Tibial nerve (tissue), 4 donors: ENCODE measurements at places on chromosomes 6 and 20.

DNA sequence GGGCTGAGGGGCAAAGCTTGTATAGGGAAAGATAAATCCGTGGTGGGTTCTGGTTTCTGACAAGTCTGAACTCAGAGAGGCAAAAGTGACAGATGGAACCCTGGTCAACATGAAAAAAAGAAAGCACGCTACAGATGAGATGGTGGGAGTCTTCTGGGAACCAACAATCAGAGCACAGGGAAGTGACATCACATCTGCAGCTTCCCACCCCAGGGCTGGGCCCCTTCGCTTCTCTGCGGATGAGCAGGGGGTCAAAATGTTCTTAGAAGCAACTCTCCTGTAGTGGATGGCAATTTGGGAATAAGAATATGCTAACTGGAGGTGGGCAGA lies 129.2 kb upstream of the AKAP12 start:
- no peak overlapping the region for H3K4me3 ChIP-seq
- no peak for DNase-seq
- H3K36me3 ChIP-seq, result no peaks in the 10 kb centered on the region
- no peak overlapping the region for H3K27ac ChIP-seq

- no peak overlapping the region for H3K27ac ChIP-seq
- peaks cover 19% of the 10 kb centered on the region for H3K4me1 ChIP-seq
- H3K27me3 ChIP-seq, result peaks cover 58% of the 10 kb centered on the region
- H3K36me3 ChIP-seq, result no peaks in the 10 kb centered on the region
Measured at GRCh38 chr6:166862287-166862977, 93.9 kb downstream of the RNASET2 start.

GRCh38 chr20:37864298-37864697 lies 38.6 kb upstream of the VSTM2L start:
- DNase-seq, result no peak
- no peaks in the 10 kb centered on the region for H3K4me1 ChIP-seq
- H3K4me3 ChIP-seq, result no peak overlapping the region

DNA sequence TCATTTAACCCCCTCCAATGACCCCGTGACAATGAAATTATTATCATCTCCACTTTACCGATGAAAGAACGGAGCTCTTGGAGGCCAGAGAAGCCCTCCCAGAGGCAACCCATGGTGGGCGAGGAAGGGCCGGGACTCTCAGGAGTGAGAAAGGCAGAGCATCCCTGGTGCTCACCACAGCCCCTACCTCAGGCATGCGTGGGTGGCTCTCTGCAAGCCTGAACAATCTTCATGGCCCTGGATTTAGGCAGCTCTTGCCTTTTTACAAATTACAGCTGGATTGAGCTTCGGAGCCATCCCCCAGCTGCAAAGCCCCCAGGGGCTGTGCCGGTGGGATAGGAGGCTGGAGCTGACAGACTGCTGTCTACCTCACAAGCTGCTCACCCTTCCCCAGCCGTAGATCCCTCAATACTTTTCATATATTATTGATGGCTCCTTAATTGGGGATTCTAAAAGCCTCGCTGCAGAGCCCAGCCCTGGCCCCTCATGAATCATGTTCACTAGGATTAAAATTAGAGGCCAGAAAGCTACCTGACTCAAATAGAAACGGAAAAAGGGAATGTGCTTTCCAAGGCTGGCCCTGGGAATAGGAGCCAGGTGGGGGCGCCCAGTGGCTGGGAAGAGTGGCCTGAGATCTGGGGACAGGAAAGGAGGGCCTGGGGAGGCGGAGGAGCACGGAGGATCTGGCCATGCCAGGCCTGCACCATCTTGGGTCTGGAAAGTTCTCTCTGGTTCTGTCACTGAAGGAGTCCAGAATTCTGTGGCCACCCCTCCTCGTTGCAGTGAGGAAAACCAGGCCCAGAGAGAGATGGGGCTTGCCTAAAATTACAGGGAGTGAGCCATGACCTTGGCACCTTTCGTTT lies 29.1 kb downstream of the CPNE5 start:
- DNase-seq, result no peak
- no peak overlapping the region for H3K4me3 ChIP-seq
- H3K27ac ChIP-seq, result no peak overlapping the region

DNA sequence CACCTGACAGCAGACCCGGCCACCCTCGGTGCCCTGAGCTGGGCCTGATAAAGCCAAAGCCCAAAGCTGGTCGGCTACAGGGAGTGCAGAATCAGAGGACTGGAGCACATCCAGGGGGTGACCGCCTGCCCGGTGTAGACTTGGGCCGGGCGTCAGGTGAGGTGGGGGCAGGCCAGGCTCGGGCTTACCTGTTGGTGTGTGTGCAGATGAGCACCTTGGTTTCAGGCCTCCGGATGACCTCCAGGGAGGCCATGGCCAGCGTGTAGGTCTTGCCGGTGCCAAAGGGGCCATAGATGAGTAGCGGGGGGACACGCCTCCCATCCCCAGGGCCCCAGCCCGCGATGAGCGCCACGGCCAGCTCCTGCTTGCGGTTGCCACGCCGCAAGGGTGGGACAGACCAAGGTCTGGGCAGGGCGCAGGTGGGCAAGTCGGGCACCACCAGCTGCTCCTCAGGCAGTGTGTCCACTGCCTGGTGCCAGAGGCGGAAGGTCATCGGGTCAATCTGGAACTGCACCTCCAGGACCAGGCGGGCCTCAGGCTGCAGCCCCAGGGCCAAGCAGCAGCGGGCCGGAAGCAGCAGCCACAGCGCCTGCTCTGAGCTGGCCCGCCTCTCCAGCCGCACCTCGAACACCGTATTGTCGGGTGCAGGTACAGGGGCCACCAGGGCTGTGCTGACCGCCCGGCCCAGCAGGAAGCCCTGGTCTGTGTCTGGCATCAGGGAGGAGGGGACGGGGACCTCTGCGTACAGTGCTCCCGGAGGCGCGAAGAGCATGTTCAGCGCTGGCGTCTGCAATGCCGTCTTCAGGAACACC lies 5.7 kb downstream of the HELZ2 start:
- no peaks in the 10 kb centered on the region for H3K27me3 ChIP-seq
- H3K36me3 ChIP-seq, result peaks cover under 1% of the 10 kb centered on the region
- peaks cover 14% of the 10 kb centered on the region for H3K4me1 ChIP-seq
- no peak overlapping the region for H3K27ac ChIP-seq

DNA sequence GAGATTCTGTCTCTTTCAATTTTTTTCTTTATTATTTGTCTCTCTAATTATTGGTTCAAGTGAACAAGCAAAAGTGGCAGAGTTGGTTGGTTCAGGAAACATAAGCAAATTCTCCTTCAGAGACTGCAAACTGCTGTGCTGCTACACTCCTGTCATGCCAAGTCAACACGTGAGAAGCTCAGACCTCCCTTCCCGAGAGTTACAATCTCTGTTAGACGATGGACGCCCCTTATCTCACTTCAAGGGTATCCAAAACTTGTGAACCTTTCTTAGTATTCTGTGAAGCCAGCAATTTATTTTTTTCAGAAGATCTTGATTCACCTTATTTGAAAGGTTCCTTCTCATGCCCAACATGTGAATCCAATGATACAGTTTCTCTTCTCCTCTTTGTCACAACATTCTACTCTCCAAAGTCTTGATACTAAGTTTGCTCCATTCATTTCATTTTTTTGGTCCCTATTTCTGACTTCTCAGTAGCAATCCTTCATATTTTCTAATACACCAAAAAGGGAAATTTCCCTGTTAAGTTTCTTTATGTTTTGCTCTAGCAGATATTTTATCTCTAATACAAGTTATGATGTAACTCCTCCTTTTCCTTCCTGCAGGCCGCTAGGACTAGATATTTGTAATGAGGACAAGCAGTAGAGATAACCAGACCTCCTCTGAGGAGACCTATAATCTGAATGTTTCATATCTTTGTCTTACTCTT lies 448.8 kb upstream of the CITED2 start:
- H3K4me3 ChIP-seq, result no peak overlapping the region
- no peak overlapping the region for H3K27ac ChIP-seq
- no peaks in the 10 kb centered on the region for H3K36me3 ChIP-seq
- DNase-seq, result no peak
- no peaks in the 10 kb centered on the region for H3K27me3 ChIP-seq

GRCh38 chr6:14108571-14109410 lies 8.8 kb upstream of the CD83 start:
- H3K27ac ChIP-seq, result peak overlapping the region; percentile 32
- no peaks in the 10 kb centered on the region for H3K27me3 ChIP-seq
- no peak for DNase-seq
- no peaks in the 10 kb centered on the region for H3K36me3 ChIP-seq
- H3K4me1 ChIP-seq, result peaks cover 4% of the 10 kb centered on the region

GRCh38 chr6:99416892-99417767 lies 8.0 kb downstream of the PNISR start:
- no peaks in the 10 kb centered on the region for H3K4me1 ChIP-seq
- H3K27me3 ChIP-seq, result no peaks in the 10 kb centered on the region
- no peak for DNase-seq
- peaks cover 16% of the 10 kb centered on the region for H3K36me3 ChIP-seq
- no peak overlapping the region for H3K27ac ChIP-seq
- no peak overlapping the region for H3K4me3 ChIP-seq

DNA sequence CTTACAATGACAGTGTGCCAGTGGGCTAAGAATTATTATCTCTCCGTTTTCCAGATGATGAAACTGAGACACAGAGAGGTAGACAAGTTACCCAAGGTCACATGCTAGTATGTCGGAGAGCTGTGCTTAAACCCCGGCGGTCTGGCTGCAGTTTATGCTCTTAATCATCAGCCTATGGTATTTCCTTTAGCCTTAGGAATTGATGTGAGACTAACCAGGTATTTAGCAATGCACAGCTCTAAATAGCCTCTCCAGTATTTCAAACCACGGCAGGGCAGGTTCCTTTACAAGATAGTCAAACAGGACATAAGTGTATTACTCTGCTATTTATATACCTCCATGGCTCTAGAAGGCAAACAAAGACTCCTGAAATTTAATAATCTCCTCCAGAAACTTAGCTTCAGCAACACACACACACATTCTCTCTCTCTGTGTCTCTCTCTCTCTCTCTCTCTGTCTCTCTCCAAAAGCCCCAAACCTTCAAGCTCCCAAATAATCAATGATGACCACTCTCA lies 142.0 kb upstream of the ZNF217 start:
- no peaks in the 10 kb centered on the region for H3K4me1 ChIP-seq
- no peak for DNase-seq
- H3K4me3 ChIP-seq, result no peak overlapping the region

DNA sequence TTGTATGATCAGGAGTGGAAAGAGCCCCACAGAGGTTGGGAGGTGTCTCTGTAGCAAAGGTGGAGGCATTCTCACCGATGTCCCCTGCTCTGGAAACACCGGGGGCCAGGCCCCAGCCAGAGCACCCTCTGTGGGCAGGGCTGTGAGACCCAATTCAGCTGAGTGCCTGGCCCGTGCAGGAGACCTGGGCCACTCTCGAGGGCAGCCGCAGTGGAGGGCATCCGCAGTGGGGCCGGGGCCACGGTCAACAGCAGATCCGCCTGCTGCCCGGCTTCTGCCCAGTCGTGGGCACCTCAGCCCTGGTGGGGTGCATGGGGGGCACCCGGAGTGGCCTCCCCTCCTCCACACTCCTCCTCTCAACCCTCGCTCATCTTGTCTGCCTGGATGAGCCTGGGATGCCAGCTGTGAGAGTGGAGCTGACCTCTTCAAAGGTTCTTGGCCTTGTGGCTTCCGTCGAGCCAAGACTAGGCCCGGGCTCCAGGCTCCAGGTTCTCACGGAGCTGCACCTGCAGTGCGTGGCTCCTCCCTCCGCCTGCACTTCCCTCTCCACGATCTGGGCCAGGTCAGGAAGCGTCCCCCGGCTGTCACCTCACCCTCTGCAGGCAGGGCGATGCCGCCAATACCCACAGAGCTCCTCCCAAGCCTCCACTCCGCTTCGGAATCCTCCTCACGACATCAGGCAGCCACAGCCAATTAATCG lies 134.8 kb downstream of the TAF4 start:
- H3K36me3 ChIP-seq, result peaks cover 8% of the 10 kb centered on the region
- no peak overlapping the region for H3K27ac ChIP-seq
- H3K27me3 ChIP-seq, result no peaks in the 10 kb centered on the region
- no peaks in the 10 kb centered on the region for H3K4me1 ChIP-seq
- no peak overlapping the region for H3K4me3 ChIP-seq

GRCh38 chr20:61706259-61706961 lies 359.3 kb downstream of the TAF4 start:
- no peak overlapping the region for H3K4me3 ChIP-seq
- H3K4me1 ChIP-seq, result no peaks in the 10 kb centered on the region
- no peak for DNase-seq
- H3K27me3 ChIP-seq, result no peaks in the 10 kb centered on the region

DNA sequence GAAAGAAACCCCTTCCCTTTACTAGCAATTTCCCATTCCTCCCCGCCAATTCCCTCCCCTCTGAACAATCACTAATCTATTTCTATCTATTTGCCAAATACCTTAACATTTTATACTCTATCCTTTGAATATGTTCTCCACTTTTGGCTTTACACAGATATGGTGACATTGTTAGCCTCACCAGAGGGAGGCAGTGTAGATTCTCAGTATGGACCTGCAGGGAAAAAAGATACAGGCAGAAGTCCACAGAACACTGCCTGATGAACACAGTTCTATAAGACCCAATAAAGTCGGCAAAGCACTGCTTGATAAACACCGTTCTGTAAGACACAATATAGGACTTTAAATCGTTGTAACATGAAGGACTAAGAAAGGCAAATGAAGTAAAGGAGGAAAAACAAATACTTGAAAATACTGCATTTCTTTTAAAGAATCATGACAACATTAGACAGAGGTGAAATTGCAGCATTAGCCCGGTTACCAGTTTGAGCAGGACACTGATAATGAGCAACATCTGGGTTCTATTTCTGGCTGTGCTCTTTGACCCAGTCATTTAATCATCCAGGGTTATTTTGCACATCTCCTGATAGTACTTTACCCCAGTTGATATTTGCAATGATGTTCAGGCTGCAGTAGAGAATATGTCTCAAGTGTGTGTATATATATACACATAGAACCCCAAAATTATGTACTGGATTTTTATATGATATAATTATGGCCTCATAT lies 296.8 kb downstream of the UTRN start:
- H3K4me1 ChIP-seq, result peaks cover 21% of the 10 kb centered on the region
- no peaks in the 10 kb centered on the region for H3K27me3 ChIP-seq
- no peak for DNase-seq
- no peak overlapping the region for H3K27ac ChIP-seq
- no peaks in the 10 kb centered on the region for H3K36me3 ChIP-seq

GRCh38 chr6:98514796-98515195 lies 319.6 kb upstream of the POU3F2 start:
- no peak for DNase-seq
- no peaks in the 10 kb centered on the region for H3K27me3 ChIP-seq
- H3K27ac ChIP-seq, result no peak overlapping the region
- H3K36me3 ChIP-seq, result no peaks in the 10 kb centered on the region
- H3K4me1 ChIP-seq, result no peaks in the 10 kb centered on the region
- H3K4me3 ChIP-seq, result no peak overlapping the region

- no peak overlapping the region for H3K27ac ChIP-seq
- no peaks in the 10 kb centered on the region for H3K36me3 ChIP-seq
- H3K27me3 ChIP-seq, result no peaks in the 10 kb centered on the region
- H3K4me3 ChIP-seq, result no peak overlapping the region
Measured at GRCh38 chr6:21769405-21769861, 175.9 kb downstream of the SOX4 start.

DNA sequence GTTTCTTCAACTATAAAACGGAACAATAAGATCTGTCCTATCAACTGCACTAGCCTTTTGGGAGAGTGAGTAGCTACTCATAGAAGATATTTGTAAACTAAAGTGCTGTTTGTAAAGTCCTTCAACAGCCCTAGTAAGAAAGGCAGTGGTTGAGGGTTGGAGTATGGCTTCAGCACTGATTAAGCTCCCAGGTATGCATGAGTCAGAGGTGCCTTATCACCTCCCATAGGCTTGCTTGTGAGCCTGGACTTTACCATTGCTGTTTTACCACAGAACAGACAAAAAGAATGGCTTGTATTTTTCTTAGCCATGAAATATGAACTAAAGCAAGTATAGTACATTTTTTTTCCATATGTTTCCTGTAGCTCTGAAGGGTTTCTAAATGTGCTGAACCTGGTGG lies 44.1 kb downstream of the SAMD3 start:
- H3K36me3 ChIP-seq, result no peaks in the 10 kb centered on the region
- H3K4me3 ChIP-seq, result no peak overlapping the region
- H3K27me3 ChIP-seq, result no peaks in the 10 kb centered on the region
- no peaks in the 10 kb centered on the region for H3K4me1 ChIP-seq
- DNase-seq, result no peak
- H3K27ac ChIP-seq, result no peak overlapping the region
